PC-9 (cell line): ENCODE measurements at places on chromosomes 6 and 20. TPM values are rescaled to one million over a fixed set of nuclear protein-coding genes. Genes with fewer than 3 reads are reported as not detected.

Gene PTCRA
- not detected in 2 replicates for total RNA-seq

Gene NOTCH4
- 1.2 and 1.5 TPM in 2 replicates for total RNA-seq

Gene COX4I2
- not detected in 2 replicates for total RNA-seq

Gene UNC5CL
- 1.7 and 2.1 TPM in 2 replicates for total RNA-seq

Gene BEND3
- total RNA-seq = 3.4 and 3.8 TPM in 2 replicates

Gene LY86
- not detected in 2 replicates for total RNA-seq

Gene FRK
- total RNA-seq = 14.4 and 17.2 TPM in 2 replicates

Gene CCM2L
- total RNA-seq = 0.31 and 0.35 TPM in 2 replicates

Gene DAAM2
- total RNA-seq = not detected in 2 replicates

Gene LAMA2
- 2.3 and 2.8 TPM in 2 replicates for total RNA-seq

Gene VGLL2
- not detected in 2 replicates for total RNA-seq
